ENCODE measurements at places on chromosomes 2 and 18.

GRCh38 chr2:156649596-156649995 is 213.4 kb downstream of the GPD2 start:
- DNase-seq = no peak

DNA sequence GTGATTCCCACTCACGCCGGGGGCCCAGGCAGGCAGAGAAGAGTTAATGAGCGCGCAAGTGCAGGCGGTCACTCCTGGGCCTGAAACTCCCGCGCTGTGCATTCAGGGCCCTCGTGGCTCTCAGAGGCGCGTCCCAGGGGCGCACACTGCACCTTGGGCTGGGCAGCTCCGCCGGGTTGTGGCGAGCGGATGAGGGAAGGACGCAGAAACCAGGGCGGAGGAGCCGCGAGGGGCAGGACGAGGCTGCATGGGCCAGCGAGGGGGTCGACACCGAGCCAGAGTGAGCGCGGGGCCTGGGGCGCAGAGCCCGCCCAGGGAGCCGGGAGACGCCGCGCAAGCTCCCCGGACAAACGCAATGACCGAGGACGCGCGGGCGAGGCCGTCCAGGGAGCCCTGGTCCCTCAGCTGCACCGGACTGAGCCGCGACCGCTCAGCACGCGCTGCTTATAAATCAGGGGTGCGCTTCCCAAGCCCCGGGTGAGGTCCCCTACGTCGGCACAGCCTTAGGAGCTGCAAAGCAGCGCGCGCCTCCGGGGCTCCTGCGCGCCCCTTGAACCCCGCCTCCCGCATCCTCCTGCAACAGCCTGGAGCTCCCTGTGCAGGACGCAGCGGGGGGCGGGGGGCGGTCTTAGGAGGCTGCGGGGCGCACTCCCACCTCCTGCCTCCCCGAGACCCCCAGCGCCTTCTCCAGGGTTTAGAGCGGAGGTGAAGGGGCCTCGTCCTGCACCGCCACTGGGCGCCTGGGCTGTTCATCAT is 180.2 kb upstream of the ALKAL2 start:
- no peak for DNase-seq

- DNase-seq = no peak
Observed at GRCh38 chr2:30688956-30689401, 118.3 kb downstream of the CAPN13 start.

- DNase-seq = no peak
Observed at GRCh38 chr2:36468463-36469105, 113.0 kb downstream of the CRIM1 start.

DNA sequence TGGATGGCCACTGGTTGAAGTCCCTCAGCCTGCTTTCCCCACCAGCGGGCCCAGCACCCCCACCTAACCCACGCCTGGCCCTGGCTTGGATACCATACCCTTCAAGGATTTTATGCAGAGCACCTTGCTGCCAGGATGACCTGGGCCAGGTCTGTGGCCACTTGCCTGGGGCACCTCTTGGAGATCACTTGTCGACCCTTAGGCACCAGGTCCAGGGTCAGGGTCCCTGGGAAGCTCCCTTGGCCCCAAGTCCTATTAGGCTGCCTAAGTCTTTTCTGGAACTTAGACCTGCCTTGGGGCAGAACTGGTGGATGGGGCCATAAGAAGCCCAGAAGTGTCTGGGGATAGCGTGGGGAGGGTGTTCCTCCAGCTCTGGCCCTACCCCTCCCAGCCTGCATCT is 39.1 kb downstream of the FOSL2 start:
- no peak for DNase-seq

GRCh38 chr2:235979037-235979436 is 189.1 kb downstream of the GBX2 start:
- no peak for DNase-seq

DNA sequence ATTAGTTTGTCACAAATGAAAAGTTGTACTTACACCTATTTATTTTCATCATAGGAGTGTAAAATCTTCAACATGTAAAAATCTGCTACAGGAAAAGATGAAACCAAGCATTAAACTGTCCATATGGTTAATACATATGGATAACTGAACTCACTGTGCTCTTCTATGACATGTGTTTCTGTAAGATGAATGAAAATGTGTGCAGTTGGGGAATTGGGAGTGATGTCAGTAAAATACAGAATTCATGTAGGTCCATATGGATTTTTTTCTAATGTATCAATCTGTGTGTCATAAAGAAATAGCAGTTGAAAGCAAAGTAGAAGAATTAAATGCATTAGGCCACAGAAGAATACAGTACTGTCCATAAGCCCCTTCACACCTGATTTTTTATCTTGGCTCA is 178.4 kb upstream of the COL3A1 start:
- no peak for DNase-seq

GRCh38 chr2:114113518-114113917 is 223.6 kb downstream of the ACTR3 start:
- no peak for DNase-seq

DNA sequence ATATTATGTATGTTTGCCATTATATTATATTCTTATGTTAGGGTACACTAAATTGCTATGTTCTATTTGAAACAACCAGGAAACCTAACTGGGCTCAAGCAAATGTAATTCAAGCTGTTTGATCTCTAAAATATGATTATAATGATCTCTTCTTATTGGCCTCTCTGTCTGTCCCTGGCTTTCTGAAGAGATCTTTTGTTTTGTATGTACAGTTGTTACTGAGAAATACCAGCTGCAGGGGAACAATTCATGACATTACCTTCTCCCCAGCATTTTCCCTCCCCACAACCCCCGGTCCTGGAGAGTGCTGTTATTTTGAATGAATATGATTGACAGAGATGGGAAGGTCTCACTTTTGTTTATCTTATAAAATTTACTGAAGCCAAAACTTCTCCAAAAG is 54.8 kb upstream of the CD28 start:
- DNase-seq = no peak

DNA sequence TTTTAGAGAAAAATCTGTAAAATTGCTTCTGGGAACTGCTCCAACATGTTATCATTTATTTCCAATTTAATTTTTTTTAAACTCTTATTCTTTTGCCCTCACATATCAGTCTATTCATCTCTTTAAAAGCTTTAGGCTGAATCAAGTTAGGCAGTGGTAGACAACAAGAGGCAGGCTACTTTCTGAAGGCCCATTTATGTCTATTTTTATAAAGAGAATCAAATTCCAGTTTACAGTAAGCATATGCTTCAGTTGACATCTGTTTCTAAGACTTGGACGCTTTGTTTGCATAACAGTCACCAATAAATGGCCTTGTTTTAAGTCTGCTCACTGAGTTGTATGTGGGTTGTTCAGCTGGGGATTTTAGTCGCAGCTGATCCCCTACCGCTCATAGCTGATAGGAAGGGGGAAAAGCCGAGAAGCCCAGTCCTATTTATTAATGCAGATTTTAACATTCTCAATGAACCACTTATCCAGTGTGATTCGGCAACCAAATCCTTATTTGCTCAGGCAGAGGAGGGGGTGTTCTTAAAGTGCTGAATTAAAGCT is 260.4 kb upstream of the SIX3 start:
- DNase-seq = no peak

DNA sequence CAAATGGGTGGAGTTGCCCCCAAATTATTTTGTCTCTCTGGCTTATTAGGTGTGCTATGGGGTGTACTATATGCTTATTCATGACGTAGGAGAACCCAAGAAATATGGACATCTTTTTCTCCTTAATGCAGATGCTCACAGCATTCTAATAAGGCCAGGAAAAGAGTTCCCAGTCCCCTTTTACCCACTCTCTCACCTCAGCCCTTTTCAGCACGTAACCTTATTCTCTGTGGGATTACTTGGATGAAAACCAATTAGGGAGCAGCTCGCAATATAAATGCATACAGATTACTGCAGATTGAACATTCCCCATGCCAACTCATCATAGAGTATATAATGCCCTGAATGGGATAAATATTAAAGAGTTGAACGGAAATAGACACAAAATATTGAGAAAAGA is 891.2 kb upstream of the POU3F3 start:
- no peak for DNase-seq

- DNase-seq = no peak
Observed at GRCh38 chr18:47832348-47832747, 98.1 kb downstream of the SMAD2 start.

DNA sequence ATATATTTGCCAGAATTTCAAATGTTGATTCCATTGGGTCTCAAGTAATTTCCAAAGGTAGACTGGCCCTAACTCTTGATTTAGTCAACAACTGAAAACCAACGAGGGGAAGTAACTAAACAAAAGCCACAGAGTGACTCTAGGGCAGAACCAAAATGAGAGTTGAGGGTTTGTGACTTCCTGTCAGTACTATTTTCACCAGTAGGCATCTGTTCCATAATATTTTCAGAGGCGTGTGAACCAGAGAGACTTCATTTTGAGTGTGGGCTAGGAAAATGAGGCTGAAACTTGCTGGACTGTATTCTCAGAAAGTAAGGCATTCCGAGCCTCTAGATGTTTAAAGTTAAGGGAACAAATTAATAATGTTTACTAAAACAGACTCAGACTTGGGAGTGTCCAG is 70.6 kb downstream of the GDF7 start:
- DNase-seq = no peak

- no peak for DNase-seq
Observed at GRCh38 chr18:5466256-5466655, 77.5 kb downstream of the EPB41L3 start.

GRCh38 chr2:173941567-173941966 is 23.6 kb downstream of the SP3 start:
- DNase-seq = no peak

- DNase-seq = no peak
Observed at GRCh38 chr2:42862669-42863185, 70.3 kb upstream of the HAAO start.

Data from activated CD4-positive, alpha-beta T cell treated with anti-CD3 and anti-CD28 coated beads for 36 hours (primary cell).